Stimulated activated CD8-positive, alpha-beta memory T cell treated with anti-CD3 and anti-CD28 coated beads, Interleukin-15, amount 100 ng/mL, for 1 hour (primary cell): ENCODE measurements at places on chromosomes 12 and 14.

GRCh38 chr12:2009623-2010022 lies 5.4 kb upstream of the DCP1B start:
- no peak for DNase-seq

- DNase-seq, result no peak
Measured at GRCh38 chr14:29216268-29217232, 450.0 kb downstream of the FOXG1 start.

DNA sequence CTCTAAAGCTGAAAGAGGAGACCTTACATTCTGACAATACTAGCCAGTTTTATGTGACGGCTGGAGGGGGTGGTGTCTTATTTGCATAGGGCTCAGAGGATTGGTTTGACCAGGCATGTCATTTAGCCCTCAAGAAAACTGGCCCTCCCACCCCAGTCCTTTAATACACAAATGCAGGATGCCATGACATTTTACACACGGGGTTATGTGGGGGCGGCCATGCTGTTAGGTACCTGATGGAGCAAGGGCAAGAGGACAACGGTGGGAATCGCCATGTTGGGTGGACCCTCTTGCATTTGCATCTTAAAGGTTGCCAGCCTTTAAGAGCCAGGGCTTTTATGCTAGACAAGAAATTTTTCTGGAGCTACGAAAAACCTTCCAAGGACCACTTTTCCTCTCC lies 23.3 kb downstream of the MDM2 start:
- no peak for DNase-seq

- DNase-seq, result no peak
Measured at GRCh38 chr12:58815235-58815634, 105.1 kb downstream of the LRIG3 start.

DNA sequence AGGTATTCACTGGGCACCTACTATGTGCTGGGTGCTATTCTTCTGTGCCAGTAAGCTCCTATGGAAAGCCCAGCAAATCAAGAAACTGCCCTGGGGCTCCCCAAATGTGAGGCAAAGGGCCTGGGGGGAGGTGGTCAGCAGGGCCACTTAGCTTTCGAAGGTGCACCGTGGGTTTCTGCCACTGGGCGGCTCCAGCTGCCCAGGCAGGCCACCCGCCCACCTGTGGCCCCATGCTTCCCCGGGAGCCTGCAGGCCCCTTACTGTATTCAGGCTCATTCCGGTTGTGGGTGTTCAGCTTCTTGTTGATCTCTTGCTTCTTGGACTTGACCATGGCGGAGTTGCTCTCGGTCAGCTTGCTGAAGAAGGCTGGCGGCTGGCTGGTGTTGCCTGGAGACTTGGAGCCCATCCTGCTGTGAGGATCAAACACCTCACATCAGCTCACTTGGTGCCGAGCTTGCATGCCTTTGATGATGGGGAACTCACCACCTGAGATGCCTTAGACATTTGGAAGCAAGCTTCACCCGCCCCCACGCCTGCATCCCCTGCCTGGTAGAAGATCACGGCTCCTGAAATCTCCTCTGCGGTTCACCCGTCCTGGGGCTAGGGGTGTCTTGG lies 37.3 kb downstream of the RFLNA start:
- DNase-seq, result no peak

GRCh38 chr12:20489645-20490044 lies 121.3 kb downstream of the PDE3A start:
- no peak for DNase-seq

DNA sequence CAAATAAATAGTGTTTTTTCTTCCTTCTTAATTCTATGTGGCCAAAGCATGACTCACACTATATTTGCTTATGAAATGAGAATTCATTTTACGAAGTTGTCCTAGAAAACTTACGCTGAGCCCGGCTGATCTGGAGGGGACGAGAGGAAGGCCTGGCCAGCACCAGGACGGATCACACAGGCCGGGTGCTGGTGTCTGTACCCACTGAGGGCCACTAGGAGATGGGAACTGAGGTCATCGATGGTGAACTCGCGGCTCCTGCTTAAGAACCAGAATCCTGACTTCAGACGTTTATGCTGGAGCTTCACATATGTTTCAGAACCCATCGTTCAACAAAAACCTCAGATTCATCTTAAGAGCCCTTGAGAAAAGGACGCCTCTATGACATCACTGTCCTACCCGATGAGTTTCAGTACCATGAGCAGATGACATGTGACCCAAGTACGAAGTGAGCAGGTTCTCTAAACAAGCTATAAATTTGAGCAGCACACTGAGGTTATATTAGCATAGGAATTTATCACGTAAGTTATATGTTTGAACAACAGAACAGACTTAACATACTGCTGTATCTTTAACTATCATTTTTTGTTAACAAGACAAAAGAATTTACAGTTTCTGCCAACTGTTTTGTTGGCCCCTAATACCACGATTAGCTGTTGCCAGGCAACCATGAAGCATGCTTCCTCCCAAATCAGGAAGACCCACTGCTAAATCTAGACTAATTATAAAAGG lies 111.9 kb downstream of the FOXN3 start:
- no peak for DNase-seq

- no peak for DNase-seq
Measured at GRCh38 chr14:101743701-101744100, 17.8 kb upstream of the PPP2R5C start.

DNA sequence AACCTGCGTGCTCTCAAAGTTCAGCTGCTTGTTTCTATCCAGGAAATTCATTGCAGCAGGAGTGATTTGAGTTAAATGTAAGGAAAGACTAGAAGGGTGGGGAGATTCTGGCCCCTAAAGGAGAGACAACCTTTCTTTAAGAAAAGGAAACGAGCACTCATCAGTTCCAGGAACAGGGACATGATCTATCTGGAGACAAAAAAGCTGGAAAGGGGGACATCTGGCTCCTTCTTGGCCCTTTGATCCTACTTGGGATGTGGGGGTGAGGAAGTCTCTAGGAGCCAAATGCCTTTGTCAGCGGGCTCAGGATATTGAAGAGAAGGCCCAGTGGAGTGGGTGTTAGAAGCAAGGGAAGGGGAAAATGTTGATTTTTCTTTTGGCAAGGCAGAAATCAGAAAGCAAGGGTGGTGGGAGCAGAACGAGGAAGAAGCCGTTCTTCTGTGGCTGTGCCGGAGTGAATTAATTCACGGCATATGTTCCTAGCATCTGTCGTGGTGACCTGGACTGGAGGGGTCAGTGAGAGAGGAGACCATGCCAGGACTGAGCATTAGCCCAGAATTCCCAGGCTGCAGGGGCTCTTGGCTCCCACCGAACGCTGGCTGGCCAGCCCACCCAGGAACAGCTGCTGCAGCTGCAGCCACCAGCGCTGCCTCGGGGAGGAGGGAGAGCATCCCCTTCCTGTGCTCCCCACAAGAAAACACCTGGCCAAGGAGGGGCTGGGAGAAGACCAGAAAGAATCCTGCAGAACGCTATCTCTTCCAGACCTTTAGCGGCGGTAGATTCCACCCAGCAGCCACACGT lies 62.8 kb upstream of the GPATCH2L start:
- no peak for DNase-seq

DNA sequence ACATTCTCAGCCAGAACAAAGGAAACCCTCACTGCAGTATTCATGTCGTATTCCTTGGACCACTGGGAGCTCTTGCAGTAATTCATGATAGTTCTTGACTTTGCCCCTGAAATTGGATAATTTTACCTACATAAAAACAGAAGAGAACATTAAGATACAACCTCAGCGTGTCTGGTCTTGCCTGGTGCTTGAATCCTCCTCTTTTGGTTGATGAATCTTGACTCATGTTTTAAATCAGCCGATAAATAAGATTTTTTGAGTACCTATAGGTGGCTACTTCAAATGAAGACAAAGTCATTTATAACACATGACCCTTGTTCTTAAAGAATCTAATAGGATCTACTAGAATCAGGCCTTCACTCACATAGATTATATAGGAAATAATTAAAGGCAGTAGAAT lies 221.0 kb downstream of the PTPRO start:
- DNase-seq, result no peak

GRCh38 chr14:64632056-64632455 lies 72.2 kb upstream of the PLEKHG3 start:
- no peak for DNase-seq

DNA sequence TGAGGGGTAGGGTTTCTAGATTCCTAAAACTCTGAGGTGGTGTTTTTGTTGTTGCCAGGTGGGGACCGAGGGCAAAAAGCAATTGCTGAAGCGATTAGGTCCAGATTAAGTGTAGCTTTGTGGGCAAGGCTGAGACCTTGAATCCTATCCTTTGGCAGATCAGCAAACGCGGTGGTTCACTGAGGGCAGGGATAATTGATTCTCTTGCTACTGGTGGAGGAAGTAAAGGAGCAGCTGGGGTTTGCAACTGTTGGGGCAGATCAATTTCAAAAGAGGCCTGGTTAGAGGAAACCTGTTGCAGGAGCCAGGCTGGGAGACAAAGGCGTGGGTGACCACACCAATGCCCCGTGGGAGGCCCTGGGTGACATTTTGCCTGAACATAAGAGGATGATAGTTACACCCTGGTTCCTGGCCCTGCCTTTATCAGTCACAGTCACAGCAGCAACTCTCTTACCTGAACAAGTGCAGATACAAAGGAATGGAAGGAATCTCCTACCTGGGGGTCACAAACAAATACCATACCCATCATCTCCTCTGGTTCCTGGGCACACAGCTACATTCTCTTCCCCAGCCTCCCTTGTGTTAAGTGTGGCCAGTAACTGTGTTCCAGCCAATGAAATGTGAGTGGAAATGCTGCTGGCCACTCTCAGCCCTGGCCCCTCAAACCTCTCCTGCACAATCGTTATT lies 43.3 kb upstream of the RASSF3 start:
- no peak for DNase-seq

- DNase-seq, result no peak
Measured at GRCh38 chr14:75198291-75198933, 22.0 kb upstream of the TMED10 start.

DNA sequence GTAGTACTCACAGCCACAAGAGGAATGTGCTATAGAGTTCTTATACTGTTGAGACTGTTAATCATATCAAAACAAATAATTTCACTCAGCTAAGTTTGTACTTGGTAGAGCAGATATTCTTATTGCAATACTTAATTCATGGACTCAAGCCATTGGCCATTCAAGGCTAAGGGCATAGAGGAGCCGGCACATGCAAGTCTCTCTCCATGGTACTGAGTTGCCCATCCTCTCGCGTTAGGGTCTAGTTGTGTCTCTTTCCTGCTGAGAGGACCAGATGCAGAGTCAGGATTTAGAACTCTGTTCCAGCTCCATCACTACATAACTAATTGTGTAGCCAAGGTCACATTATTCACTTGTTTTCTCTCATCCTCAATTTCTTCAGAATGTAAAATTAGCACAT lies 14.4 kb upstream of the TUNAR start:
- no peak for DNase-seq

- no peak for DNase-seq
Measured at GRCh38 chr12:12378616-12379015, 21.7 kb downstream of the BORCS5 start.

DNA sequence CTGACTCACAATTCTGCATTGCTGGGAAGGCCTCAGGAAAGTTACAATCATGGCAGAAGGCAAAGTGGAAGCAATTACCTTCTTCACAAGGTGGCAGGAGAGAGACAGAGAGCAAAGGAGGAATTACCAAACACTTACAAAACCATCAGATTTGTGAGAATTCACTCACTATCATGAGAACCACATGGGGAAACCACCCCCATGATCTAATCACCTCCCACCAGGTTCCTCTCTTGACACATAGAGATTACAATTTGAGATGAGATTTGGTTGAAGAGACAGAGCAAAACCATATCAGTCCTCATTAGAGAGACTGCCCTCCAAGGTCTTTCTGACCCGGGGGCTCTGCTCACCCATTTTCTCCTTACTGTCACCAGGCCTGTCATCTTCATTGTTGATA lies 1582.3 kb upstream of the TMEM132C start:
- DNase-seq, result no peak

- no peak for DNase-seq
Measured at GRCh38 chr12:1978078-1978862, 26.0 kb downstream of the DCP1B start.

GRCh38 chr14:34379816-34380470 lies 82.1 kb downstream of the SPTSSA start:
- no peak for DNase-seq

DNA sequence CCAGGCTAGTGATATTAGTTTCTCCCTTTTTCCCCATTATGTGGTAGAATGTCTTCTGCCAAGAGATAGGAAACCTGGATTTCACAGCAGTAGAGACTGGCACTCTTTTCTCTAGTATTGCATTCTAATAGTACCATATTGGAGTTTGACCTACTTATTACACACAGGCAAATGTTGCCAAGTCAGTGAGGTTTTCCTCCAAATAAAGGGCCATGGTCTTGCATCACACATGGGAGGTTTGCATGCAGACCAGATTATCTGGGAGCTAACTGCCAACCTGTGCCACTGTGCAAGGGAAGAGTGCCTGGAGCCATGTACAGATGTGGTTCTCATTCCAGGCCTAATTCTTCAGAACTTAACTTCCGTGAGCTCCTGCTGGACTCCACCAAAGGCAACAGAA lies 113.3 kb downstream of the ANO6 start:
- DNase-seq, result no peak

- DNase-seq, result peak; percentile 49
Measured at GRCh38 chr14:91228112-91229004, 16.1 kb downstream of the GPR68 start.

GRCh38 chr12:109652233-109652976 lies 61.2 kb upstream of the FAM222A start:
- DNase-seq, result no peak

DNA sequence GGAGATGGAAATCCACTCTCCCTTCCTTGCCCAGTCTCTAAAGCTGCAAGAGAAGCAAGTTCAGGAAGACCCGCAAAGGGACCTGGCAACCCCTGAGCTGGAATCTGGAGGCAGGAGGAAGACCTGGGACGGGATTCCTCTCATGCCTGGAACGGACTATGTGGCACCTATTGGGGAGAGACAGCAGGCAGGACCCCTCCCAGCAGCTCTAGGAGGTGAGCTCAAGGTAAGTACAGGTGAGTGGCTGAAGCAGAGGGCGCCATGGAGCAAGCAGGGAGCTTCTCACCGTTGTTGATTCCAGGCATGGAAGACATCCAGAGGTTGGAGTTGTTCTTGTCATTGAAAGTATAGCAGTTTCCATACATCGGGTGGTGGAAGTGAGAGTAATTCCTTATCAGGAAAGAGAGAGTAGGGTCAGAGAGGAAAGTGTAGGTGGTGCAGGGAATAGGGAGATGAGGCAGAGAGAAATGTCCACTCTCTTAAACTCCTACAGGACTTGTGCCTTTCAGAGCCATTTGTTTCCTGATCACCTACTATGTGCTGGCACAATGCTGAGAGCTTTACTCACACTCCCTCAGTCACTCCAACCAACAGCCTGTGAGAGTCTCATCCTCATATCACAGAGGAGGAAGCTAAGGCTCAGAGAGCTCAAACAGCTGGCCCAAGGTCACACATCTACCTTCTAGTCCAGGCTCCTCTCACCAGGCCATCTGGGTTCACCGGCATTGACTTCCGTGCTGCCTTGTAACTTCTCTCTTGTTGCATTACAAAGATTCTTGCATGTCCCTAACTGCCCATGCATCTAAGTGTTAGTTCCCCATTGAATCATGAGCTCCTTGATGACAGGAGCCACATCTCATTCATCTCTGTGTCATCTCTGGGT lies 13.9 kb upstream of the TNFRSF1A start:
- no peak for DNase-seq
